Forelimb muscle (tissue), 1 donor: ENCODE measurements at places on chromosomes 5 and 9.

- no peak for DNase-seq
Measured at GRCh38 chr5:63085561-63085960, 506.9 kb downstream of the LRRC70 start.

- no peak for DNase-seq
Measured at GRCh38 chr9:109986521-109986991, 206.6 kb downstream of the PALM2AKAP2 start.

DNA sequence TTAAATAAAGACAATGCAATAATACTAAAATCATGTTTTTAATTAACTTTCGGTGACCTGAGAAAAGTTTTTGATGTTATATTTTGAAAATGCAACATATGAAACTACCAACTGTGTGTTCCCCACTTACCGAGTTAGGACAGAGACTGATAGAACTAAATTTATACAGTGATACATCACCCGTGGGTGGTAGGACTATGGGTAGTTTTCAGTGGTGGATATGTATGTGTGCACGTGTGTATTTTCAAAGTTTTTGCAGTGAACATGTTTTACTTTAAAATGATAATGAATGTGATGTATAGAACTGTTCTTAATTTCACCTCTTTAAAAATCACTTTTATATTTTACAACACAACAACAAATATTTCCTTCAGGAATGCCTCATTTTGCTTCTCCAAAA lies 25.0 kb upstream of the ACO1 start:
- DNase-seq = no peak

- DNase-seq = no peak
Measured at GRCh38 chr5:67793418-67793817, 422.1 kb upstream of the PIK3R1 start.

DNA sequence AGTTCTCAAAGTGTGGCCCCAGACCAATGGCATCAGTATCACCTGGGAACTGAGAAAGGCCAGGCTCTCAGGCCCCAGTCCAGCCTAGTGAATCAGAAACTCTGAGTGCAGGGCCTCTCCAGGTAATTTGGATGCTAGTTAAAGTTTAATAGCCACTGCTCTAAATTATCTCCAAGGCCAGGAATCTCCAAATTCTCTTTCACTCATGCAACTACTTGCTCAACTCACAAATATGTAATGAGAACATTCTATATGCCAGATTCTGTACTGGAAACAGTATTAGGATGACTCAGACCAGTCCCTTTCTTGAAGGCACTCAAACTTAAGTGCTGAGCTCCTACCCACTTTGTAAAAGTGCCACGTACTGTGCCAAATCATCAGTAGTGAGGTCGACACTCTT lies 84.6 kb downstream of the PAPPA start:
- DNase-seq = no peak

- no peak for DNase-seq
Measured at GRCh38 chr5:137367951-137368350, 131.2 kb downstream of the SPOCK1 start.

- DNase-seq = no peak
Measured at GRCh38 chr5:158017469-158017868, 158.5 kb upstream of the CLINT1 start.

DNA sequence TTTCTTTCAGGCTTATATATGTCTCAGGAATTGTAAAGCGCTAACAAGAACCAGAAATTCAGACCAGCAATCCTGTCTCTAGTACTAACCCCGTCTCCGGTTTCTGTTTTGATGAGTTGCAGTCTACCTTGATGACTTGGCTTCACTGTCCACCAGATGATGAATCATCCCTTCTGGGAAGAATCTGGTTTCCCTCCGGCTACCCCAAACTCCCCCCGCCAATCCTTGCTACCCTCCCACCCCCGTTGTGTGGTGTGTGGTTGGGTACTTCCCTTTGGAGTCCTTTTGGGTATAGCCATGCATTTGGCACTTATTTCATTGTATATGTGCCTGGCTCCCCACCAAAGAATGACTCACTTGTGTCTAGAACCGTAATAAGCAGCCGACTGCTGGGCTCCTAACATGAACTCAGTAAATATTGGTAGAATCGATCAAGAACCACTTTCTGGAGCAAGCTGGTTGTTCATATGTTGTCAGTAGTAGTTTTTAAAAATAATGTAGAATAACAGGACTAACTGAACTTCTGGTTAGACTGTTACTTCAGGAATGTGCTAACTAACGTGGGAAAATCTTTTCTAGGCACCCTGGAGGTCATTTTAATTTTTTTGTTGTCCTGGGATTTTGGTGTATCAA lies 8.3 kb upstream of the TGFBI start:
- DNase-seq = no peak

DNA sequence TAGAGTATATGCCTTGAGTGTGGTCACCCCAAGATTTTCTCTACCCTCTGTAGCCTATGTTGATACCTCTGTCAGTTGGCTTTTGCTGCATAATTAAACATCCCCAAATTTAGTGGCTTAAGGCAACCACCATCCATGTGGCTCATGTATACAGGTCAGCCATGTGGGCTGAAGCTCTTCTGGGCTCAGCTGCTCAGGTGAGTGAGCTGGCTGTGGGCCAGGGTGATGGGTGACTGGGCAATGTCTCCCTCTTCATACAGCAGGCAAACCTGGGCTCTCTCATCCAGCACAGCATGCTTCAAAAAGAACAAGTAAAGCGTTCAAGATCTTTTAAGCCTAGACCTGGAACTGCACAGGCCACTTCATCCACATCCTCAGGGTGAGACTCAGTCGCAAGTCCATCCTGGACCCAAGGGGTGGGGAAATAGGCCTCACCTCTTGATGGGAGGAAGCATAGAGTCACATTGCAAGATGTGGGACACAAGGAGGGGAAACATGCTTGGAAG lies 188.2 kb upstream of the TAS2R1 start:
- no peak for DNase-seq

DNA sequence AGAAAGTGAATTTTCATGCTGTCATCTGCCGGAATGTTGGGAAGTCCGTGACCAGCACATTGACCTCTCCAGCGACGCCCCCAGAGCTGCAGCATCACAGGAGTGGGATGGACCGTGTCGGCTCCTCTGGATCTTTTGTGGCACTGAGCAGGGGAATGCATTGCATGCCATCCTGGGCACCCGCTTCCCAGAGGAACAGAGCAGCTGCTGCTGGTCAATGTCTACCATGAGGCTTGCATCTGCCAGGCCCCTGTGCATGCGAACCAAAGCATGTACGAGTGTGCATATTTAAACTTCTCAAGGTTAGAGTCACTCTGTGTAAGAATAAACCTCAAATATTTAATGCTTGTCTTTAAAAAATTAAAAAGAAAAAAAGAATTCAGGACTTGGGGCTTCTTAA lies 414.8 kb downstream of the GADD45G start:
- DNase-seq = no peak

- DNase-seq = no peak
Measured at GRCh38 chr5:139951296-139951924, 91.7 kb downstream of the NRG2 start.

DNA sequence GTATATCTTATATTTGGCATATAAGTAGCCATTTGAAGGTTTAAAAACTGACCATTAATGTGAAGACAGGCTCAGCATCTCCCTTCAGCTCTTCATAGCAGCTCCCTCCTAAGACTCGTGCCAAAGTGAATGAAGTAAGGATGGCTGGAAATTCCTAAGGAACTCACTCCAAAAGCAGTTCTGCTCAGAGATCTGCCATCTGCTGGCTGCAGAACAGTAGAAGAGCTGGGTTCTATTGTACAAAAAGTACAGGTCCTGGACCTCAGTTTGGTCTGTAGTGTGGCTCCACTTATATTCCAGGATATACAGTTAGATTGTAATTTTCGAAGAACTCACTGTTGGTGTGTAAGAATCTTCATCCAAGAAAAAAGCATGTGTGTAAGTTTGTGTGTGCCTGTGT lies 104.9 kb upstream of the RUSC2 start:
- peak; percentile 14 for DNase-seq

GRCh38 chr9:15927161-15927560 lies 374.3 kb downstream of the CCDC171 start:
- no peak for DNase-seq

DNA sequence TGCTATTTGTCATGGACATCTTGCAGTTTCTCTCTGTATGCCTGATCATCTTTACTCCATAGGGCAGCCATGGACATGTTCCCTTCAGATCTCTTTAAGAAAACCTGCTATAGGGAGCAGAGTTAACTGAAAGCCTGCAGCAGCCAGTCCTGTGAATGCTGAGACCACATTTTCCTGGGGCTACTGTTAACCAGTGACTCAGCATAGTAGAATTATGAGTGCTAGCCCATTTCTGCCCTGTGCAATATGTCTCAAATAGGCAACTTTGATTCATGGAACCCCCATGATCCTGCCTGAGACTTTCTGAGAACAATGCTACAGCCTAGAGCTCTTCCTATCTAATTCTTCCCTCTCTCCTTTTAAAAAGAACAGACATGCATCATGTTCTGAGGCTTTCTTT lies 624.2 kb downstream of the CHSY3 start:
- DNase-seq = no peak

DNA sequence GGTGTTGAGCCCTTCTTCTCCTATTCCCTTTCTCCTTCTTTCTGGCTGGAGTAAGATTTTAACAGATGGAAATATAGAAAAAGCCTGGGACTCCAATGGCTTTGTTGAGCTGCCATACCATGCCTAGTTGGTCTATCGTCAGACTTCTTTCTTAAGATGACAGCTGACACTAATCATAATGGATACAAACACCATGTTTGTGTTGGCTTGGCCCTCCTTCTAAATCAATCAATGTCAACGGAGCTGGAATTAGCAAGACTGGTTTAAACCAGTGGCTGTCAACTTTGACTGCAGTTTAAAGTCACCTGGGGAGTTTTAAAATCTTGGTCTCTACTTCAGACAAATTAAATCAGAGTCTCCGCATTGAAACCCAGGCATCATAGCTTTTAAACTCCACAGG lies 264.5 kb upstream of the PRR16 start:
- DNase-seq = no peak

DNA sequence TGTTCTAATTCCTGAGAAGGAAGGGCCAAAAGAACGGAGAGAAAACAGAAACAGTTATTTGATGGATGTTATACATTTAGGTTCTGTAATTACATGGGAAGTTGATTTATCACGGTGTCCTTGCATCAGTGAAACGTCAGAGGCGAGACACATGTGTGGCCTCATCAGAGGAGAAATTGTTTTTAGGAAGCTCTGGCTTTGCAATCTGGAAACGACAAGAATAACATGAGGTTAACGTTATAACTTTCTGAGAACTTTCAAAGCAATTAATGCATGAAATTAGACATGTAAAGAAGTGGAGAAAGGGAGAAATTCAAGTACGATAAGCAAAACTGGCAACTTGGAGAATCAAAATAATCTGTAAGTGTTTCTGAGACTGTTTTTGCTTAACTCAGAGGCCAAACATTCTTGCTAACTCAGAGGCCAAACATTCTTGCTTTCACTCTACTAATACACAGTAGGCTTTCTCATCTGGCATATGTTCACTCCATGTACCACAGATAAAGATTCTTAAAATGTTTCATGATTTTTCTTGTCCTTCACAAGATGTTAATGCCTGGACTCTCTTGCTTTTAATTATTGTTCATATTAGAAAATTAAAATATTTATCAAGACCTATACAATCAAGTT lies 933.0 kb downstream of the TLE4 start:
- no peak for DNase-seq
